Natural killer cell (primary cell): ENCODE measurements at places on chromosomes 6 and 20. TPM values are rescaled to one million over a fixed set of nuclear protein-coding genes. Genes with fewer than 3 reads are reported as not detected.

DNA sequence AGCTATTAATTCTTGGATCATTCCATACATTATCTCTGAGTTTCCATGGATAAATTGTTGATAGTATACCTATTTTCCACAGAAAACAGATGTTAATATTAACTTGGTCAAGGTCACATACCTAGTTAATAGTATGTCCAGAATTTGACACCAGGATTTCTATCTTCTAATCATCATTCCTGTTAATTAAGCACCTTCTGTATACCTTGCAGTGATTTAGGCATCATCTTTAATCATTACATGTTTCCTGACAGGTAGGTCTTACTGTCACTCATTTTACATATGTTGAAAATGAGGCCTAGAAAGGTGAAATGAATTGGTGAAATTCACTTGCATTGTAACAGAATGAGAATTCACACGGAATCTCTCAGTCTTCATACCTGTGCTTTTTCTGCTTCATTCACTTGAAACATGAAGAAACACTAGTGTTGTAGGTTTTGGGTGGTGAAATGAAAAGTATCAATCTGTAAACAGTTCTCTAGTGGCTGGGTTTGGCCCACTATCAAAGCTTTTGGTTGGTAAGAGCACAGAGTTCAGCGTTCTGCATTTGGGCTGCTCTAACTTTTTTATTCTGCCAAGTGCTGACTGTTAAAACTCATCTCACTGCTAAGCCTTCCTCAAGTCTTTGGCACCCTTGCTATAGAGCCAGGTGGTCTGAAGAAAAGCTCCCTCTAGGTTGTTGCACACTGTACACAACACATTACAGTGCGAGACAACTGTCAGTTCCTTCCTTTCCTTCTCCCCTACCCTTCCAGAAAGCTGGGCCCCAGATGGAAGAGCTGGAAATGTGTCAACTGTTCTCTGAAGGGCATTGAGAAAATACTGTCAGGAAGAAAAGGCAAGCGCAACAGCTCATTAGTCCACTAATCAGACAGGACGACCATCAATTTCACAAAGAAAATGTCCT lies 57.8 kb upstream of the C20orf144 start:
- no peak for DNase-seq

DNA sequence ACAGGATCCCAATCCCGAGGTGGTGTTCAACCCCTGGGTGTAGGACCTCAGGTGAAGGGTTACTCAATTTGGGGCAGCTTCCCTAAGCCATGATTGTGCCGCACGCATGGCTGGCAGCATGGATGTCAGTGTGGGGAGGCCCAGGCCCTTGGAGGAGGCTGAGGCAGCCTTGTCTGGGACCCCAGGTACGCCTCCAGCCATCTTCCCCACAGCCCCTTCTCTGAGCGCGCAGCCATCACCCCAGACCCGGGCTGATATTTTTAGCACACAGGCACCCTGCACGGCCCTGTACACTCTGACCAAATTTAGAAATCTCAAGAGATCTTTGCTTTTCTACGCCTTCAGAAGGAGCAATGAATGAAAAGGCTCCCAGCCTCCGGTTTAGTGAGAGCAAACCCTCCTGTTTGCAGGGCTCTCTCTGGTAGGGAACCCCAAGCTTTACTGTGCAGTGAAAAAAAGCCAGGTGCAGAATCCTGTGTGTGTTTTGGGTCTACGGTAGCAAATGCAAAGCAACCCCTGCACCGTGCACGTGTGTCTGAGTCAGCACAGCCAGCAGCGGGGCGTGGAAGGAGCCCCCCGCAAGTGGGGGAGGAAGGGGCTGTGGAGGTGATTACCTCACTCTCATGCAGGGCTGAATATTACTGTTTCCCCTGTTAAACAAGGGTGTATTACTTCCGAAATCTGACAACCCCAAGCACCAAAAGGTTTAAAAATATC lies 44.3 kb downstream of the CTCFL start:
- no peak for DNase-seq

DNA sequence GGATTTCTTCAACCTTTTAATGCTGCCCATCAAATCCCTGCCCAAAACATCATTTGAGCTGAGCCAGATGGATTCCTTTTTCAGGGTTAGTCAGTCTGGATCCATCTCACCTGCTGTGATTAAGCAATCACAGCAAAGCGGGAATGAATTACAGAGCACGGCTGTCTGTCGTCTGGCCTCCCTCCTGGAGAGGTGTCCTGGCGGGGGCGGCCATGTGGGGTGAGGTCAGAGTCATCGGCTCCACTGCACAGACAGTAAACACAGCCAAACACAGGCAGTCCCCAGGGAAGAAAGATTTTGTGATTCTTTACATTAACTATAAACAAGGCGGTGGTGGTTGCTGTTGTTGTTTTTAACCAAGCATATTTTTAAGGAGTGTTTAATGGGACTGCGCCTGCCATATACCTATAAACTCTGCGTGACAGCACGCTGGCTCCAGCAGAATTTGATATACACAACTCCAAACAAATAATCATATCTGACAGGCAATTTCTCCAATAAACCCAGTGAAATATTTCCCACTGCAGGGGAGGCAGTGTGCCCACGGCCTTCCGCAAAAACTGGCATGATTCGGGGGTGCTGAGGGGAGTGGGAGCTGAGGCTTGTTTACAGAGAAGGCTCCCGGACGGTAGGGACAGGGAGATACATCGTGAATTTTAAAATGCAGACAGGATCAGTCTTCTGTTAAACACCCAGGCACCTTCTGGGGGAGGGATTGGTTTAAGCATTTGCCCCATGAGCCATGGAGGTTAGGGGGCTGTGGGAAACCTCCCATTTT lies 232.0 kb upstream of the PMEPA1 start:
- no peak for DNase-seq

GRCh38 chr6:73041051-73041450 lies 184.2 kb downstream of the KHDC1L start:
- no peak for DNase-seq

GRCh38 chr6:110971468-110971867 lies 10.4 kb upstream of the RPF2 start:
- DNase-seq: no peak

GHRH gene
- total RNA-seq: not detected

- no peak for DNase-seq
These were observed 714.6 kb upstream of the GJE1 start for GRCh38 chr6:141418076-141418475.

ATP6V1G2 gene
- 2.5 TPM for total RNA-seq

KIF25 gene
- total RNA-seq: not detected

MCCD1 gene
- not detected for total RNA-seq

COL10A1 gene
- total RNA-seq: not detected

DNA sequence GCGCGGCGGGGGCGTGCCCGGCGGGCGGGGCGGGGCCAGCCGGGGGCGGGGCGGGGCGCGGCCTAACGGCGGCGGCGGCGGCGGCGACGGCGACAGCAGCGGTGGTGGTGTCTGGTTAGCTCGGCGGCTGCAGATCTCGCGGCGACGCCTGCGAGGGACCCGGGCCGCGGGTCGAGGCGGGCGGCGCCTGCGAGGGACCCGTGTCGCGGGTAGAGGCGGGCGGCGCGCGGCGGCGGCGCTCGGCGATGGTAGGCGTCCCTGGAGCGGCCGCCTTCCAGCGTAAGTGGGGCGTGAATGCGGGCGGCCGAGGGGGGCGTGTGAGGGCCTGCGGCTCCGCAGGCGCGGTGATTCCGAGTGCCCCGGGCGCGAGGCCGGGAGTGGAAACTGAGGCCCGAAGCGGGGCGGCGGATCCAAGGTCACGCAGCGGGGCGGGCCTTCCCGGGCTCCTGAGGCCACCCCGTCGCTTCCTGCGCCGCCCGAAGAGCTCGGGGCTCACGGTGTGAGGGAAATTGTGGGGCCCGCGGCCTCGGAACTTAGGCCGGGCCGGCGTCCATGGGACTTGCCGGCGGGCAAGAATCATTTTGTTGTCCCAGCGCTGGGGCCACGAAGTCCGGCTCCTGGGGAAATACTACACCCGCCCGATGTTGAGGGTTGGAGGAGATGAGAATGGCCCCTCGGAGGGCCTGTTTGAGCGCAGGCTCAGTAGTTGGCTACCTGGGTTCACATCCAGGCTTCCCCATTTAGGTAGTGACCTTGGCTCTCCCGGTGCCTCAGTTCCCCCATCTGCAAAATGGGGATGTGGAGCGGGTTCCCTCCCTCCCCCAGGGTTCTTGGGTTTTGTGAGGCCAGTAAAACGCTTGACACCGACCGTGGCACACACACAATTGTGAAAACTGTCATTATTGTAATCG lies at the start of gene CBFA2T2:
CBFA2T2 (plus strand) TSS at position 74 of the 911 bp plus-strand sequence; CDS start at position 246, 172 bp downstream.
- DNase-seq: no peak

GRCh38 chr6:38350220-38350619 lies 289.5 kb downstream of the BTBD9 start:
- no peak for DNase-seq

KIAA0408 gene
- 0.58 TPM for total RNA-seq

GRCh38 chr6:169243661-169244060 lies 10.0 kb downstream of the THBS2 start:
- DNase-seq: no peak

PROKR2 gene
- not detected for total RNA-seq

ELOVL4 gene
- not detected for total RNA-seq

DNA sequence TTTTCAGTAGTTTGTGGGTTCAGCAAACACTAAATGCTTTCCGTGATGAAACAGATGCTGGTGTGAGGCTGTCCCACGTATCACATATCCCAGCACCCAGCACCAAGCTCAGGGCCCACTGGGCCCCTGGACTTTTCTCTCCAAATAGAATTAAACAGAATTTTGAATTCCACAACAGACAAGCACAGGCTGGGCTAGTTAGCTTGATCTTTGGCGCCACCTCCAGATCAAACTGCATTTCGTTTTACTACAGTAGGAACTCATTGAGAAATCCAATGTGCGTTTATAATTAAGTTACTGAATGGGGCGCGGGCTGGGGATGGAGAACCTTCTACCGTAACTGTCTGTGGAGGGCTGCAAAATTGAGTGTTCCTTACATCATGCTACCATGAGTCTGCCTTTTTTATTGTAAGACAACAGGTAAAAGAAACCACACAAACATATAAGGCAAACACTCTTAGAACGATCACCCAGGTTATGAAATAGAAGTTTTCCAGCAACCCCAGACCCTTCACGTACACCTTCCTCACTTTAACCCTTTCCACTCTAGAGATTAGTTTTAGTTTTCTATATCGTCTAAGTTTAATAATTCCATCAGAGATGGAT lies 107.8 kb downstream of the ZFP64 start:
- peak; percentile 43 for DNase-seq

GRCh38 chr6:10861086-10861485 lies 20.8 kb downstream of the GCM2 start:
- no peak for DNase-seq

GRCh38 chr6:27092316-27092692 lies 155.2 kb upstream of the PRSS16 start:
- DNase-seq: no peak
